SJSA1 (cell line): ENCODE measurements at places on chromosomes 1 and 21.

DNA sequence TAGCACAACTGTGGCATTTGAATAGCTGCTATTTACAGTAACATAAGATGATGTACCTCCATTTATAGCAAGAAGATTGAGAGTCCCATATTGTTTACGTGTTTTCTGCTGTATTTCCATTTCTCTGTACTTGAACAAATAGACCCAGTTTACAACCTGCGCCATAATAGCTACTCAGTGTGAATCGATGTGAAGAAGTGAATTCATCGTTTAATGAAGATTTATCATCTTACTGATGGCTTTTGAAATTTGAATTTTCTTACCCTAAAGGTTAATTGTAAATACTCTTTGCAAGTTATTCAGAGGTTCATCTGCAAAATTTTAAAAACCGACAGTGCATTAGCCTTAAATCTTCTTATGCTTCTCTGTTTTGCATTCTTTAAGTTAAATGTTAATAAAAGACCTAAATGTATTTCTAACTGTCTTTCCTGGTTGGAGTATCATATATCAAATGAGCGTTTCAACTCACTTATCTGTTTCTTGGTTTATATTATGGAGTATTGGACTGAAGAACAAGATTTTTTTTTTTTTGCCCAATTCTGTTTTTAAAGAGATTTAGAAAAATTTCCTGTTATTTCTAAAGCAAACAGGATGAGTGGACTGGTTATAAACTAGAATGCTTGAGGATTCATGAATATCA lies 2.2 kb downstream of the MACO1 start:
- peaks cover 20% of the 10 kb centered on the region for H3K4me1 ChIP-seq
- DNase-seq, result no peak
- no peak overlapping the region for H3K27ac ChIP-seq

GRCh38 chr1:68287241-68287640 lies 54.9 kb upstream of the WLS start:
- H3K36me3 ChIP-seq, result no peaks in the 10 kb centered on the region
- H3K27me3 ChIP-seq, result no peaks in the 10 kb centered on the region
- no peak overlapping the region for H3K4me3 ChIP-seq
- H3K4me1 ChIP-seq, result no peaks in the 10 kb centered on the region
- no peak overlapping the region for H3K27ac ChIP-seq

DNA sequence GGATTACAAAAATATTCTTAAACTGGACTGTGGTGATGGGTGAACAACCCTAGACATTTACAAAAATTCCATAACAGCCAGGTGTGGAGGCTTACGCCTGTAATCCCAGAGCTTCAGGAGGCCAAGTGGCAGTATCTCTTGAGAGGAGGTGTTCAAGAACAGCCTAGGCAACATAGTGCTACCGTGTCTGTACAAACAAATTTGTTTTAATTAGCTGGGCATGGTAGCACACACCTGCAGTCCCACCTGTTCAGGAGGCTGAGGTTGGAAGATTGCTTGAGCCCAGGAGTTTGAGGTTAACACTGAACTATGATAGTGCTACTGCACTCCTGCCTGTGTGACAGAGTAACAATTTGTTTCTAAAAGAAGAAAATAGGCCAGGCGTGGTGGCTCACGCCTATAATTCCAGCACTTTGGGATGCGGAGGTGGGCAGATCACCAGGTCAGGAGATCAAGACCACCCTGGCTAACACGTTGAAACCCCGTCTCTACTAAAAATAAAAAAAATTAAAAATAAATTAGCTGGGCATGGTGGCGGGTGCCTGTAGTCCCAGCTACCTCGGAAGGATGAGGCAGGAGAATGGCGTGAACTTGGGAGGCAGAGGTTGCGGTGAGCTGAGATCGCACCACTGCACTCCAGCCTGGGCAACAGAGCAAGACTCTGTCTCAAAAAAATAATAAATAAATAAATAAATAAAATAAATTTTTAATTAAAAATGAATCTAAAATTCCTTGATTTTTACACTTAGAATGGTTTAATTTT lies 37.1 kb downstream of the ARID4B start:
- no peak overlapping the region for H3K27ac ChIP-seq
- H3K4me3 ChIP-seq, result no peak overlapping the region
- no peaks in the 10 kb centered on the region for H3K27me3 ChIP-seq
- DNase-seq, result no peak
- H3K36me3 ChIP-seq, result no peaks in the 10 kb centered on the region

DNA sequence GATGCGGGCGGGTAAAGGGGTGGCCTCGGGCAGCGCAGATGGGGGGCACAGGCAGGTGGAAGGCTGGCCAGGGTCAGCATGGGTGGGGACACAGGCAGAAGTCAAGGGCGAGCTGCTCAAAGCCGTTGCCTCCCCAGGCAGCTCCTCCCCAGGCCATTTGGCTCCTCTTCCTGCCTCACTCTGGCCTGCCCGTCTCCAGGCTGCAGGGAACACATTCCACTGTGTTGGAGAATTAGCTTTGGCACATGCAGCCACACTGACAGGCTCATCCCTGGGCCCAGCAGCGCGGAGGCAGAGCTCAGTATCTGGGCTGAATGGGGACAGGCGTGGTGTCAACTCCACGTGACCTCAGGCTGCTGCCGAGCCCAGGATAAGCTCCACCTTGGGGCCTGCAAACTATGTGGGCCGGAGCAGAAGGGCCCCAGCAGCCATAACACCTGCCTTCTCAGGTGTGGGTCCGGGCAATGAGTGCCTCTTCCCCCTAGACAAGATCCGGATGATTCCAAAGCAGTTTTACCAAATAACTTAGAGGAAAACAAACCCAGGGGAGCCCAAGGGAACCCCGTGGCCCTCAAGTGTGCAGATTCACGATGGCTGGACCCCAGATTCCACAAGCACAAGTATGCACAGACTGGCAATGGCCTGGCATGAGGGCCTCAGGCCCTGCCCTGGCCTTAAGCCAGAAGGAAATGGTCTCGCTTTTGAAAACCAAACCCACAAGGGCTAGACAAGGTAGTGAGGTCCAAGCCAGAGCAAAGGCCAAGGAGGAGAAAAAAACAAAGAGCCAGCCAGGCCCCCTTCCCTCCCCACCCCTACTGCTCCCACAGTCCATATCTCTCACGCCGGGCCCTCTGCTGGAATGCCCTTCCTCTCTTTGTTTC lies 40.2 kb downstream of the HSPG2 start:
- no peaks in the 10 kb centered on the region for H3K27me3 ChIP-seq
- no peak overlapping the region for H3K27ac ChIP-seq
- DNase-seq, result no peak
- no peak overlapping the region for H3K4me3 ChIP-seq
- peaks cover 59% of the 10 kb centered on the region for H3K36me3 ChIP-seq
- H3K4me1 ChIP-seq, result peaks cover 21% of the 10 kb centered on the region

- H3K4me3 ChIP-seq, result no peak overlapping the region
- no peaks in the 10 kb centered on the region for H3K27me3 ChIP-seq
- 0 out of 2 replicates have a peak overlapping the region, but pooled peaks have one; percentile 90 for H3K27ac ChIP-seq
- peaks cover 61% of the 10 kb centered on the region for H3K4me1 ChIP-seq
- DNase-seq, result peak; percentile 74
These were observed 62.2 kb downstream of the HSF2BP start for GRCh38 chr21:43597052-43597451.

GRCh38 chr1:226511296-226511695 lies 37.3 kb upstream of the STUM start:
- peak; percentile 16 for DNase-seq
- no peaks in the 10 kb centered on the region for H3K36me3 ChIP-seq
- H3K4me3 ChIP-seq, result no peak overlapping the region
- 0 out of 2 replicates have a peak, but pooled peaks cover 10% of the 10 kb centered on the region for H3K27me3 ChIP-seq
- H3K27ac ChIP-seq, result no peak overlapping the region
- no peaks in the 10 kb centered on the region for H3K4me1 ChIP-seq

GRCh38 chr21:14353726-14354125 lies 29.2 kb downstream of the HSPA13 start:
- no peaks in the 10 kb centered on the region for H3K4me1 ChIP-seq
- no peaks in the 10 kb centered on the region for H3K36me3 ChIP-seq
- H3K27ac ChIP-seq, result no peak overlapping the region
- DNase-seq, result no peak

- H3K36me3 ChIP-seq, result peaks cover 19% of the 10 kb centered on the region
- H3K27me3 ChIP-seq, result no peaks in the 10 kb centered on the region
- no peaks in the 10 kb centered on the region for H3K4me1 ChIP-seq
- no peak overlapping the region for H3K27ac ChIP-seq
- no peak for DNase-seq
These were observed 20.9 kb upstream of the SPATC1L start for GRCh38 chr21:46205166-46205565.

GRCh38 chr1:207750631-207751305 lies 1.1 kb upstream of the CD46 start:
- no peaks in the 10 kb centered on the region; the same call in 1 of the 2 replicates for H3K36me3 ChIP-seq
- peaks cover 13% of the 10 kb centered on the region for H3K4me1 ChIP-seq
- DNase-seq, result no peak
- H3K27ac ChIP-seq, result no peak overlapping the region
